ENCODE measurements at places on chromosomes 12 and 14.

- no peak for DNase-seq
Observed at GRCh38 chr12:89173096-89173495, 179.2 kb downstream of the DUSP6 start.

DNA sequence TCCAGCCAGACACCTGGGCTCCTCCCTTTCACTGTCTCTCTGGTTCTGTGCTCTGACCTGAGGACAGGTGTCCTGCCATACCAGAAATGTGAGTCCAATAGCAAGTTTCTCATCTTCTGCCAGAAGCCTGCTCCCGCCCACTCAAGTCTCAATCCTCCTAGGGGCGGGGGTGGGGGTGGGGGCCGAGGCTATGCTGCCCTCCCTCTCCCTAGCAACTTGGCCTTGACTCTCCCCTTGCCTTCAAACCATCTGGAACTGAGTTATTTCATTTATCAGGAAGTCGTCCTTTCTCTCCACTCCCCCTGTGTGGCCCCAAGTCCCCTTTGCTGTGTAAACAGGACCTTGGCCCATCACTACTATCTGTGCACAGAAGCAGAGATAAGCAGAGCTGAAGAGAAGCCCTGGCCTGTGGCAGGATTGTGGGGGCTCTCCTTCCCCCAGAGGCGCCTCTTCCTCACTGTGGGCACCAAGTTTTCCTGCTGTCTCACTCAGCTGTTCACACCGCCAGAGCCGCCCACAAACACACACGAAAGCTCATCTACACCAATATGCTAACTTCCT is 117.1 kb downstream of the DPF3 start:
- DNase-seq = no peak

GRCh38 chr14:73833034-73833433 is 18.6 kb upstream of the PTGR2 start:
- DNase-seq = no peak

DNA sequence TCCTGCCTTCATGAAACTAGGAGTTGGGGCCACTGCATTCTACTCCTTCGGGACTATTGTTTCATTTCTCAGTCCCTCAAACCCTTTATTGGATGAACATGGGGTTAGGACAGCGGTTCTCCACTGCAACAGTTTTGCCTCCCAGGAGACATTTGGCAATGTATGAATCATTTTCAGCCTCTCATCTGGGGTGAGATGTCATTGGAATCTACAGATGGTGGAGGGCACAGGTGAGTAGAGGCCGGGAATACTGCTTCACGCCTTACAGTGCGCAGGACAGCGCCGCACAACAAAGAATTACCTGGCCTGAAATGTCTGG is 649 bp upstream of the GNPNAT1 start:
- no peak for DNase-seq

DNA sequence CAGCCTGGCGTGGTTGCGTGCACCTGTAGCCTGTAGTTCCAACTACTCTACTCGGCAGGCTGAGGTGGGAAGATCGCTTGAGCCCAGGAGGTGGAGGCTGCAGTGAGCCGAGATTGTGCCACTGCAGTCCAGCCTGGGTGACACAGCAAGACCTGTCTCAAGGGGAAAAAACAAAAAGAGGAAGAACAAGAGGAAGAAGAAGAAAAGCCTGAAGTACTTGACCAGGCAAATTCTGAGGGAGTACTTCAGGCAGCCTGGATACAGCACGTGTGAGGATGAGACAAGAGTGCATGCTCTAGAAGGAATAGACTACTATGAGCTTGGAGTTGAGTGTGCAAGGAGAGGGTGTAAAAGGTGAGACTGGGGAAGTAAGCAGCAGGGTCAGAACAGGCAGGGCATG is 1.8 kb downstream of the GDF3 start:
- DNase-seq = no peak
